Umbilical cord (tissue), 2 donors: ENCODE measurements at places on chromosomes 6 and 20.

GRCh38 chr6:13183415-13184088, 144.8 kb downstream of the TBC1D7 start:
- DNase-seq = no peak

GRCh38 chr20:4829514-4830215, 108.0 kb downstream of the PRND start:
- DNase-seq = no peak

GRCh38 chr6:7914991-7915789, 4.6 kb upstream of the TXNDC5 start:
- no peak for DNase-seq

- DNase-seq = no peak
These were observed 1.5 kb upstream of the IPCEF1 start for GRCh38 chr6:154358019-154358545.

- DNase-seq = no peak
These were observed 28.5 kb downstream of the SF3B5 start for GRCh38 chr6:144066741-144067484.
